ENCODE measurements at places on chromosomes 12 and 14. TPM values are rescaled to one million over a fixed set of nuclear protein-coding genes. Genes with fewer than 3 reads are reported as not detected.

RNF10 gene
- total RNA-seq = 174 TPM

P2RX2 gene
- not detected for total RNA-seq

C3AR1 gene
- 0.17 TPM for total RNA-seq

WNT5B gene
- total RNA-seq = 40.3 TPM

PPM1H gene
- 3.1 TPM for total RNA-seq

NKX2-8 gene
- not detected for total RNA-seq

CKB gene
- total RNA-seq = 69.9 TPM

CCND2 gene
- total RNA-seq = 37.3 TPM

SLC8A3 gene
- under 0.01 TPM for total RNA-seq

FZD10 gene
- not detected for total RNA-seq

BDKRB1 gene
- total RNA-seq = 16.7 TPM

CCDC92 gene
- 7.7 TPM for total RNA-seq
